ENCODE measurements at places on chromosomes 7 and 10. TPM values are rescaled to one million over a fixed set of nuclear protein-coding genes. Genes with fewer than 3 reads are reported as not detected.

DNA sequence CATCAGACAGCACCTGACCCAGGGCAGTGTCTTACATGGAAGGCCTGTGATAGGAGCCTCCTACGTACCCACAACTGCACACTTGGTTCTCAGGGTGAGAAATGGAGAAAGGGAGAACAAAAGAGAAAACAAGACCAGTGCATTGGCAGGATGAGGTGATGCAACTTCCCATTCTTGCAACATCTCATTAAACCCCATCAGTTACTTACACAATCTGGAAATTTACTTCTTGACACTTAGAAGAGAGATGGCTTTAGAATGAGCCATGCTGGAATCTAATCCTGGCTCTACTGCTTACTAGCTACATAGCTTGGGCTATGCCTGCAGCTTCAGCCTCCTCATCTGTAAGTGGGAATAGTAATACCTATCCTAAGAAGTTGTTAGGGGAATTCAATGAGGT is 391.7 kb downstream of the KCNMA1 start:
- DNase-seq: no peak

AKR1E2 gene
- total RNA-seq: 15.5 TPM

DNA sequence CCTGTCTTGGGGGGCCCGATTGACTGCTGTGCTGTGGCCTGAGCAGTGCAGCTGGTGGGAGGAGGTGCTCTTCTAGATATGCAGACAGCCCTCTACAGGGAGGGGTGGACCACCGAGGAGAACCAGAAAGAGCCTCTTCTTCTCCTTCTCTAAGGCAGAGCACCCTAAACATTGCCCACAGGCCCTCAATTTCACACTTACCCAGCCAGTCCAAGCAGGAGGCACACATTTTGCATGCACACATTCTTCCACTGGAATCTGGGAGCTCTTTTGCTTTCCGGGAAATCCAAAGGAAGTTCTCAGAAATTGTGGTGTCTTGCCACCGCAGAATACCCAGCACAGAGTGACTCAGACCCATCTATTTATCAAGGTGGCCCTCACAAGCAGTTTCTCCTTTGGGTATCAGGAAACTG is 45.8 kb downstream of the EEPD1 start:
- no peak for DNase-seq

GRCh38 chr10:101614663-101615524 is 26.8 kb downstream of the DPCD start:
- DNase-seq: no peak

GNGT1 gene
- not detected for total RNA-seq

GRCh38 chr10:96846395-96846794 is 14.3 kb downstream of the LCOR start:
- DNase-seq: no peak

DNA sequence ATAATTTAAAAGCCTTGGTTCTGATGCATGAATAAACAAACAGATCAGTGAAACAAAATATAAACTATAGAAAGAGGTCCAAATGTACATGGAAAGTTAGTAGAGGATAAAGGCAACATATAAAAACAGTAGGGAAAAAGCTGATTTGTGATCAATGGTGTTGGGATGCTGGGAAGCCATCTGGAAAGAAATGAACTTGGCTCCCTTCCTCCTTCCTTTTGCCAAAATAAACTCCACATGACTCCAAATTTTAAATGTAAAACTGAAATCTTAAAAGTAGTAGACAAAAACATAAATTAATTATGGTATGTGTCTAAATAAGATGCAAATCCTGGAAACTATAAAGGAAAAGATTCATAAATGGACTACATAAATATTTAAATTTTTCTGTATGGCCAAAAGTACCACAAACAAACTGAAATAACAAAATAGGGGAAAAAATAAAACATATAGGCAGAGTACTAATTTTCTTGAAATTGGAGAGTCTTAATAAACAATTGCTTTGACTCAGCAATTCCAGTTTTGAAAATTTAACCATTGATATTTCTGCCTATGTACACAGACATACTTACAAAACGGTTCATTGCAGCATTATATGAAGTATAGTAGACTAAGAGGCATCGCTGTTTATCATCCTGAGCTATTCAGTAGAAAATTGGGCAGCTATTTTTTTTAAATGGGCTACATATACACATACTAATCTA is 77.0 kb upstream of the TRIM24 start:
- no peak for DNase-seq

DNA sequence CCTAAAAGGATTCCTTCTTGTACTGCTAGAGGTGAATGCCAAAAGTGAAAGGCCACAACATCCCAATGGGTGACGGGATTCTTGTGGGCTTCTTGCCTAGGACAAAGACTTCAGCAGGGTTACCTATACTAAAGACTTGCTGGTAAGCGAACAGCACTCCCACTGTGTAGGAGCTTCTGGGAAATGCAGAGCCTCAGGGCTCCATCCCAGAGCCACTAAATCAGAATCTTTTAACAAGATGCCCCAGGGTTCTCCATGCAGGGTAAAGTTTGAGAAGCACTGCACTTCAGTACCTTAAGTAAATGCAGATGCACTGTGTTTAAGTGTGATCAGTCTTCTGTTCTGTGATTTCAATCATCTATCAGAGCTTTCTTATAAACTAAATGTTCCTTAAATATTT is 266.9 kb upstream of the KLF14 start:
- no peak for DNase-seq

GRCh38 chr10:74502963-74503608 is 323.3 kb upstream of the KAT6B start:
- no peak for DNase-seq

SUN3 gene
- not detected for total RNA-seq
